ENCODE measurements at places on chromosomes 7 and 10.
A peak's percentile ranks its signal among the peaks of the same experiment; 100 is the strongest.

- DNase-seq: no peak
These were observed 8.8 kb upstream of the RHOBTB1 start for GRCh38 chr10:60952846-60953220.

DNA sequence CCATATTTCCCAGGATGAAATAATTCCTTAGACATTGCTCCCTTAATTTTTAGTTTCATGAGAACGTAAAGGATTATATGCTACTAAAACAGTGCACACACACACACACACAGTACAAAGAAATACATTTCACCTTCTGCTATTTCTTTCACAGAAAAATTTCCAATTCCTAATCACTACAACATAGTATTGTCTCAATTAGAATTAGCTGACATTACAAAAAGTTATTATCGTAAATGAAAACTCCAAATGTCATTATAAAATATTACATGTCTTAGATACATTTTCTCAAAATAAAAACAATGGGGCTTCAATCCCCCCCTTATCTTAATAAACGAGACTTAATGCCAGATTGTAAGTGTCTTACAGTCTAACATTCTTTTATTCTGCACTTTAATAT is 12.3 kb upstream of the RUFY2 start:
- no peak for DNase-seq

GRCh38 chr10:107118866-107119265 is 45.6 kb downstream of the SORCS1 start:
- no peak for DNase-seq

GRCh38 chr7:30649717-30650420 is 32.4 kb downstream of the CRHR2 start:
- no peak for DNase-seq

GRCh38 chr10:30783939-30784501 is 154.5 kb upstream of the LYZL2 start:
- peak; percentile 88 for DNase-seq

- no peak for DNase-seq
These were observed 797 bp upstream of the STMP1 start for GRCh38 chr7:135661311-135662122.

- no peak for DNase-seq
These were observed 63.9 kb downstream of the IKZF1 start for GRCh38 chr7:50368366-50368765.

DNA sequence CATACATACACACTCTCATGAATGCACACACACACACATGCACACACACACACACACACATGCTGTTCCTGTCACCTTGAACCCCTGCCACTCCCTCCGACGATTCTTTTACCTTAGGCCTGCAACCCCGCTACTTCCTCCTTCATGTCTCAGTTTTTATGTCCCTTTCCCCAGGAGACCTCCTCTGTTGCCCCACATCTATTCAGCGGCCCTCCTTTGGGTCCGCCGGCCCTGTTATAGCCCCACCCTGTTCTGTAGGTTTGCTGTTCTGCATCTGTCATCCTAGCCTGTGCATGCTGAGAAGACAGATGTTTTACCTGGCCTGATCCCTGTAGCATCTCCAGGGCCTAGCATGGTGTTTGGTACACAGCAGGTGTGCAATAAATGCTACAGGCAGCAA is 161.6 kb upstream of the PCBD1 start:
- DNase-seq: no peak

GRCh38 chr10:21832821-21833130 is 170.8 kb downstream of the DNAJC1 start:
- no peak for DNase-seq

GRCh38 chr7:149846436-149847046 is 8.4 kb downstream of the ZNF862 start:
- no peak for DNase-seq

- DNase-seq: no peak
These were observed 40.0 kb downstream of the CLIP2 start for GRCh38 chr7:74329225-74329624.

GRCh38 chr10:122122493-122122892 is 133.5 kb downstream of the TACC2 start:
- no peak for DNase-seq

DNA sequence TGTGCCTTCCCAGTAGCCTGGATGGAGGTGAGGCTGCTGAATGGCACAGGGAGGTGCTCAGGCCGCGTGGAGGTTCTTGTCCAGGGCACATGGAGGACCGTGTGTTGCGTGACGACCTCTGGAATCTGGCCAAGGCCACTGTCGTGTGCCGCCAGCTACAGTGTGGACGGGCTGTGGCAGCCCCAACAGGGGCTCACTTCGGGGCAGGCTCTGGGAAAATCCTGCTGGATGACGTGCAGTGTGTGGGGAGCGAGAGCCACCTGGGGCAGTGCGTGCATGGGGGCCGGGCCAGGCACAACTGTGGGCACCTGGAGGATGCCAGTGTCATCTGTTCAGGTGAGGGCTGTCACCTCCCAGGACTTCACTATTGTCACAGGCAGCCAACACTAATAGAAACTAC is 50.2 kb upstream of the C10orf120 start:
- no peak for DNase-seq

DNA sequence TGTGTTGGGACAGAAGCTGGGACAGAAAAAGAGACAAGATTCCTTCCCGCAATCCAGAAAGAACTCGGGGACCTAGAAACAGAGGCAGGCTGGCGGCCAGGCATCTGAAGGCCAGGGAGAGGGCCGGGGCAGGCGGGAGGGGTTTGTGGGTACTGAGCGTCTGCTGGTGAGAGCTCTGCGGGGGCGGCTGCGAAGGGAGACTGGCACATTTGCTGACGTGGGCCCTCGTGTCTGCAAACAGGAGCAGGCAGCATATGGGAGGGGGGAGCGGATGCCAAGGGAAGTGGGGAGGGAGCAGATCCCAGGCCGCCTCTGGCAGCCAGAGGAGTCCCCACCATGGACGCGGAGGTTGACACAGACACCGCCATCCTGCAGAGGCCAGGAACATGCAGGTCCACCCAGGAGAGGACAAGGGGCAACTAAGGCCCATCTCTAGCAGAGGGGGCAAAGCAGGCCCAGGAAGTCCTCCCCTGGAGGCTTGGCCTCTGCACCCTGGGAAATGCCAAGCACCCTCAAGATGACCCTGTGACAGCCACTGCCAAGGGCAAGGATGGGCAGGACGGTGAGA is 32.2 kb downstream of the KCNH2 start:
- no peak for DNase-seq

- DNase-seq: no peak
These were observed 82.6 kb upstream of the ABCB5 start for GRCh38 chr7:20532890-20533289.

- DNase-seq: peak; percentile 45
These were observed at the start of gene FIGNL1 for GRCh38 chr7:50449881-50450589. Gene FIGNL1 (minus strand): TSS chr7:50450350. CDS start chr7:50447287, 3,063 bp downstream.

DNA sequence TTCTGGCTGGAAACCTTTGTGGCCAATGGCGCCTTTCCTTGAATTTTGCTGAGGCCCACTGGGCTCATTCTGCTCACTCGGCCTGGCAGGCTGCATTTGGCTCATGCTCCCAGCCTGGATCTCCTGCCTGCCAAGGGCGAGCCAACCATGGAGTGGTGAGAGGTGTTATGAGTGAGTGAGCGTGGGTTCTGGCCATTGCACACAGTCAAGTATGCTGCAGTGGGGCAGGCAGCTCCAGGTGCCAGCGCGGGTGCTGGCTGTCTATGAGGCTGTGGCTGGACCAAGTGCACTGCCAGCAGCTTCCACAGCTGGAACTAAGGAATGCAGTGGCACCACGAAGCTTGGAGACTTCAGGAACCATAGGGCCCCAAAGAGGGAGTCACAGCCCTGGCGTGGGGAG is 42.2 kb upstream of the TUBB8 start:
- DNase-seq: no peak

- DNase-seq: no peak
These were observed 143.5 kb upstream of the TRIM24 start for GRCh38 chr7:138316421-138317043.

GRCh38 chr10:27138277-27138676 is 15.9 kb downstream of the YME1L1 start:
- DNase-seq: no peak

- no peak for DNase-seq
These were observed 35.1 kb downstream of the RNF32 start for GRCh38 chr7:156675721-156676120.

GRCh38 chr10:644943-645334 is 44.5 kb downstream of the DIP2C start:
- no peak for DNase-seq

DNA sequence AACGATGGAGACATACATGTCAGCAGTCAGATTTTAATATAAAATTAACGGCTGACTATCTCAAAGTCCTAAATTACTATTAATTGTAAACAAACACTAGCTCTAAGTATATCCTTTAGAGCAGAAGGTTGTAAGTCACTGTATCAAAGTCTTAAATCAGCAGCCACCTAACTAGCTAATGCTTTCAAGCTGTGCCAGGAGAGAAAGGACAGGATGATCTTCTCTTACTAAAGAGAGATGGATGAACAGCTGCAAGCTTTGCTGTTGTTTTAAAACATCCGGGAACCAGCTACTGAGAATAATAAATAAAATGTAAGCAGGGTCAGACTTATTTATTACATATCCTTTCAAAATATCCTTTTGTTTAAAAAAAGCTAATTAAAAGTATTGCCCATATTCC is 24.0 kb upstream of the ABLIM1 start:
- DNase-seq: no peak

GRCh38 chr7:14911077-14911476 is 8.5 kb upstream of the DGKB start:
- DNase-seq: no peak

GRCh38 chr7:39745320-39745719 is 121.9 kb downstream of the RALA start:
- no peak for DNase-seq

- no peak for DNase-seq
These were observed 227.1 kb downstream of the MGMT start for GRCh38 chr10:129694184-129694583.

DNA sequence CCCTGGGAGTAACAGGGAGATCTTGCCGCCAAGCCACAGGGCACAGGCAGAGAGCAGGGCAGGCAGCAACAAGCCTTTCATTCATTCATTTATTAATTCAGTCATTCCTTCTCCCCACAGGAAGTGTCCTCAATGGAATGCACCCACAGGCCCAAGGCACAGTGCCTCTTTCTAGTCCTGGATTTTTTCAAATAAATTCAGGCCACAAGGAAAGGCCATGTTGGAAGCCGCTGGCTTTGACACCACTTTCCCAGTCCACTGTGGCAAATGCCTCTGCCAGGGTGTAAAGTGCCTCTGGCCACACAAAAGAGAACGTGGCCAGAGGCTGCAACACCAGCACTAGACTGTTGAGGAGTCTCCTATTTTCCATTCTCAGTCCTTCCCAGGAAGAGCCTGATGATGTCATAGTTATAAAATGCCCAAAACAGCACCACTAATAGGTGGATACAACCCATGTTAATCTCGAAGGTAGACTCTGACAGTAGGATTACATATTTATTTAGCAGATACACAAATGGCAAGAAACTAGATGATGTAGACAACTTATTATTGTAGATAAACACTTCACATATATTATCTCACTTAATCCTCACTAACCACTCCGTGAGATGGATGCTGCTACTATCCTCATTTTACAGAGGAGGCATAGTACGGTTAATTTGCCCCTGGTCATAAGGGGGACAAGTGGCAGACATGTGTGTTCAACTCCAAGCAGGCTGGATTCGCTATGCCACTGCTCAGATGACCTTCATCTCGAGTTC is 5.5 kb downstream of the JAZF1 start:
- no peak for DNase-seq

DNA sequence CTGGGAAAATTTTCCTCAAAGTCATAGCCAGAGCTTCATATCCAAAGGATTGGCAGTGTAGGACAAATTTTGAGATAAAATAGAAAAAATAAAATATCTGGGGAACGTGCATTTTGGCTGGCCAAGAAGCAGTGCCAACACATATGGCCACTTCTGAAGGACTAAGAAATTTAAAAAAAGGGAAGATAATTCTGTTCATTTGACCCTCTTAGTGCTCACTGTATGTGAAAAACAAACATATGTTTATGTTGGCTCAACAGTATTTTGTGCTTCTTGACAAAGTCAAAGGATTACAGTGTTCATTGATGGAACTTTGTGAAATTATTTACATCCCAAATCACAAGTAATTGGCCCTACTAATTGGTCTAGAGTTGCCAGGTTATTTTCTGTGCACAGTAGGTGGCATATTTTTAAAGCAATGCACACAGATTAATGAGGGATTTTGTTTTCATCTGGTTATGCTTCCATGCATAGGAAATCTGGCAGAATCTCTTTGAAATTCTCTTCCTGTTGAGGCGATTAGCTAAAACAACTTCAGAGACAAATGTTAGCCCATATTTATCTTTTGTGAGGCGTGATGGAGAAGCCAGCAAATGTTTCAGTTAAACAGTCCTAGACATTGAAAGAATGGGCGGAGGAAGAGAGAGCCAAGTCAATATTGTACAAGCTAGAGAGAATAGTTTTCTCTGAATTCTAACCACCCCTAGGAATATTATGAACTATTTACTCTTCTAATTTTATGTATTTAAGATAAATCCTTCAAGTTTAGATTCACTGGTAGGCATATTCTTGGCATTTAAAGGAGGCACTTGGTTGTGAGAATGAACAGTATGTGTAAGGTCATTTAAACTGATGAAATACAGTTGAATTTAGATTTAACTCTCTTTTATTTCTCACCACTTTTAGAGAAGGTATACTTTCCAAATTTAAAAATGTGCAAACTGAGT is 237.7 kb upstream of the MBL2 start:
- no peak for DNase-seq

- DNase-seq: no peak
These were observed 90.5 kb upstream of the SVIL start for GRCh38 chr10:29725133-29725720.

DNA sequence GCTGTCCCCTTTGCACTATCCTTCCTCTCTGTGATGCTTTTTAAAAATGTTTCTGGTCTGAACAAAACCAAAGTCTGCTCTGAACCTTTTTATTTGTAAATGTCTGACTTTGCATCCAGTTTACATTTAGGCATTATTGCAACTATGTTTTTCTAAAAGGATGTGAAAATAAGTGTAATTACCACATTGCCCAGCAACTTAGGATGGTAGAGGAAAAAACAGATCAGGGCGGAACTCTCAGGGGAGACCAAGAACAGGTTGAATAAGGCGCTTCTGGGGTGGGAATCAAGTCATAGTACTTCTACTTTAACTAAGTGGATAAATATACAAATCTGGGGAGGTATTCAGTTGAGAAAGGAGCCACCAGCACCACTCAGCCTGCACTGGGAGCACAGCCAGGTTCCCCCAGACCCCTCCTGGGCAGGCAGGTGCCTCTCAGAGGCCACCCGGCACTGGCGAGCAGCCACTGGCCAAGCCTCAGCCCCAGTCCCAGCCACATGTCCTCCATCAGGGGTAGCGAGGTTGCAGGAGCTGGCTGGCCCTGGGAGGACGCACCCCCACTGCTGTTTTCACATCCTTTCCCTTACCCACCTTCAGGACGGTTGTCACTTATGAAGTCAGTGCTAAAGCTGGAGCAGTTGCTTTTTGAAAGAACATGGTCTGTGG is 11.4 kb upstream of the CSGALNACT2 start:
- no peak for DNase-seq

- no peak for DNase-seq
These were observed 371.0 kb downstream of the NRG3 start for GRCh38 chr10:82245906-82246560.

Data from neural crest cell (in vitro differentiated cells).